Activated CD4-positive, alpha-beta T cell treated with anti-CD3 and anti-CD28 coated beads for 24 hours (primary cell): ENCODE measurements at places on chromosomes 6 and 20.

DNA sequence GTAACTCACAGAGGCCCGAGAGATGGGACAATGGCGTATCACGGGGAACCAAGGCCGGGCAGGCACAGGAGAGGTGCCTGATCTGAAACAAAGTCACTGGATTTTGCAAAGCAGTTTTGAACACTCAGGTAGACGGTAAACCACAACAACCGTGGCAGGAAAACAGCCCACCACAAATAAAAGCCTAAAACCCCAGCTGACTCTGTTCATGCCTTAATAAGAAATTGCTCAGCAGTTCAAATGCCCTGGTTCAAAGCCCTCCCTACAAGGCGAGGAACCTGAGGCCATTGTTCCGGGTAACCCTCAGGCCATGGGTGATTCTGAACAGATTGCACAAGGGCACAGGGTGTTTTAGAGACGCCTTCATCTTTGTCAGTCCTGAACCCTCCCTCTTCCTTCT, 114.2 kb downstream of the MAP3K7 start:
- no peak for DNase-seq

- DNase-seq, result no peak
Observed at GRCh38 chr6:6592826-6593475, 4.4 kb downstream of the LY86 start.

GRCh38 chr6:9540534-9541126, 874.2 kb downstream of the TFAP2A start:
- no peak for DNase-seq

DNA sequence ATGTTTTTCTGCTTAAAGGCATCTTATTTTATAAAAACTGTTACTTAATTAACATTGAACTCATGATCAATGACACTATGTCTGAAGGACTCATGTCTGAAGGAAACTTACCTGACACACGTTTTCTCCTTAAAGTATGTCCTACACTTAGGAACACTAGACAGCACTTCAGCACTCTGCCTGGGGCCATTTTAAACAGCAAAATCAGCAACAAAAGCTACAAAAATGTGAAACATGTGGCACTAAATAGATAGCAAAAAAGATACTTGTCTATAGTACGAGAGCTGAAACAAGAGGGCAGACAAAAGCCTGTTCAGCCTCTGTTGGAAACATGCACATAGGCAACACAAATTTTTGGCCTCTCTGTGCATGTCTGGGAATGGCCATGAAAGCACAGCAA, 93.5 kb upstream of the TMEM30A start:
- DNase-seq, result no peak

DNA sequence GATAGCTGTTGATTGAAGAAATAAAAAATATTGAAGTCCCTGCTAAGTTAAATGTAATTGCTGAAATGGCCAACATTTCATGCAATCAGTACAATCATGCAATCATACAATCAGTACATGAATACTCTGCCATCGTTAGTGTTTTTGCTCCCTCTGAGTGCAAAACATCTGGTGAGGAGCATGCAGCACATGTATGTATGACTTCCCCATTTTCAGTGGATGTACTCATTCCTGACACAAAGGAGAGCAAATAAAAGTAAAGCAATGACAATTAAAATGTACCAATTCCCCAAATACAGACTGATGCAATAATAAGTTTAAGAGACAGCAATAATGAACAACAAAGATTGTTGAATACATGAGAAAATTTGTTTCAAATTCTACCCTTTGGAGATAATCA, 140.7 kb downstream of the PLCB1 start:
- no peak for DNase-seq

DNA sequence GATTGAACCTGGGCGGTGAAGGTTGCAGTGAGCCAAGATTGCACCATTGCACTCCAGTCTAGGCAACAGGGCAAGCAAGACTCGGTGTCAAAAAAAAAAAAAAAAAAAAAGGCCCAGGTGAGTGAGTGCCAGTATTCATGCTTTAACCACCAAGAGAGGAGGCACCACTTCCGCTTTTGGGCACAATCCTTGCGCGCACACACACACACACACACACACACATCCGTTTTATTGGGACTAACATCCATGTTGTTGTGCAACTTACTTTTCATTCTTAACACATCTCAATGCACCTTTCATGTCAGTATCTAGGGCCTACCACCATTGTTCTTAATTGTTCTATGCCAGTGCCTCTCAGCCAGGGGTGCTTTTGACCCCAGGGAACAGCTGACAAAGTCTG, 263.0 kb downstream of the CDC5L start:
- DNase-seq, result no peak

DNA sequence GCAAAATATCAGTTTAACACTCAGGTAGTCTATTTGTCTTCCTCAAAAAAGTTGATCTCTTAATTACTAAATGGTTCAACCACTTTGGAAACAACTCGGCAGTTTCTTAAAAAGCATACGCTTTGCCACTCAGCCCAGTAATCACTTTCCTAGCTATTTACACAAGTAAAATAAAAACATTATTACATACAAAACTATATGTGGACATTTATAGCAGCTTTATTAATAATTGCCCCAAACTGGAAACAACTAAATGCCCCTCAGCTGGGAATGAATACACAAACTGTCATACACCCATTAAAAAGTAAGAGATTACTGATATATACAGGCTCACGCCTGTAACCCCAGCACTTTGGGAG, 7.4 kb downstream of the EEF1A1 start:
- DNase-seq, result no peak

DNA sequence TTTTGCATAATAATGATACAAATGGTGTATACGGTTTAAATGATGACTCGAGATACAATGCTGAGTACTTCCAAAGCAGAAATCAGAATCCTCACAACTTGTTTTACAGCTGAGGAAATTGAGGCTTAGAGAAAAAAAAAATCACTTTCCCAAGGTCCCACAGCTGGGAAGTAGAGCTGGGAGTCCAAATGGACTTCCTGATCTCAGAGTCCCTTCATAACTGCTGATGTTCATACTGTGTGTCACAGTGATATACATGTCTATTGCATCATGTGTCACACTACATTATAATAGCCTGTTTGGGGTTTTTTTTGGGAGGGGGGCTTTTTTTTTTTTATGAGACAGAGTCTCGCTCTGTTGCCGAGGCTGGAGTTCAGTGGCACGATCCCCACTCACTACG, 8.5 kb downstream of the HM13 start:
- no peak for DNase-seq

DNA sequence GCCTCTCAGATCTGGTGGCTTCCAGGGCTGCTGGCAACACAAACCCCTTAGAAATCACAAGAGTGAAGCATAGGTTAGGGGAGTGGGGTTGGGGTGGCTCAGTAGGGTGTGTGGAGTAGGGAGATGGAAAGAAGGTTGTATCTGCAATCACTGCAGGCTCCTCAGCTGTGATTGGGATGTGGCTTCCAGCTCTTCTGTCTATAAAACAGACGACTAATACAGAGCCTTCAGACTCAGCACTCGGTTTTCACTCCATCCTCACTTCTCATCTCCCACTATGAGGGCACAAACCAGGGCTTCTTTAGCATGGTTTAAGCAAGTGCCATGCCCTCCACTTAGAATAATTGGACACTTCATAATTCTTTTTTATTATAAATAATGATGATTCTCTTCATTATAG, 46.4 kb upstream of the CAP2 start:
- DNase-seq, result no peak

DNA sequence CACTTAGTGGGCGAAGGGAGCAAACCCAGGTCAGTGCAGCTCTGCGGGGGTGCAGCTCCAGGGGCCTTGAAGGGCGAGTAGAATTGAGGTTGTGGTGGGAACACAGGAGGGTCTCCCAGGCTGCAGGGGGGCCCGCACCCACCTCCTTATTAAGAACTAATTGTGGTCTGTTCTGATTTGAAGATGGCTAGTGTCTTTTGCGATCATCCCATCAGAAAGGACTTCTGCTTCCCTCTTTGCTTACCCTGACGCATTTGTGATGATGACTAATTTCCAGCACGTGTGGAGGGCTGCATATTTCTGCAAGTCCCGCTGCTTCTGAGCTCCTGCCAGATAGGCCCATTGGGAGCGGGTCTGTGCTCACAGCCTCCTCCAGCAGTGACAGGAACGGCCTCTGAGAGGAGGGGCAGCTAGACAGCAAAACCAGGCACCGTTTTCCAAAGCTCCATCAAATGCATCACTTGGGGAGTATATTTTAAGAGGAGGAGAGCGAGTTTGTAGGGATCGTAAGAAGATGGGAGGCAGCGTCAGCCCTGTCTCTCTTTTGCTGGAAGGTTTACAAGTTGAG, 268.9 kb downstream of the CDH4 start:
- DNase-seq, result no peak

DNA sequence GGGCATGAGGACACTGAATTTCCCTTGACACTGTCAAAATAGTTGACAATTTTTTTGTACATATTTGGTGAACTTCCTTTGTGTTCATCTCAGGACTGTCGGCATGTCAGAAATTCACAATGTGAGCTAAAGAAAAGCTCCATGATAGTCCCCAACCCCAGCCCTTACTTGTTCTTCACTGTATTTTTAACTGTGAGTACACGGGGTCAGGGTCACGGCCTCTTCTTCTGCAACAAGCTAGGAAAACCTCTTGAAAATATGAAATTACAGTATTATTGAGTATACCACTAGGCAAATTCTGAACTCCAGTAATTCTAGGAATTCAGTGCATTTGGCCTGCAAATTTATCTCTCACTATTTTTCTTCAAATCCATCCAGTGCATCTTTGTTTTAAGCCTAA, 199.4 kb downstream of the SLC24A3 start:
- no peak for DNase-seq

DNA sequence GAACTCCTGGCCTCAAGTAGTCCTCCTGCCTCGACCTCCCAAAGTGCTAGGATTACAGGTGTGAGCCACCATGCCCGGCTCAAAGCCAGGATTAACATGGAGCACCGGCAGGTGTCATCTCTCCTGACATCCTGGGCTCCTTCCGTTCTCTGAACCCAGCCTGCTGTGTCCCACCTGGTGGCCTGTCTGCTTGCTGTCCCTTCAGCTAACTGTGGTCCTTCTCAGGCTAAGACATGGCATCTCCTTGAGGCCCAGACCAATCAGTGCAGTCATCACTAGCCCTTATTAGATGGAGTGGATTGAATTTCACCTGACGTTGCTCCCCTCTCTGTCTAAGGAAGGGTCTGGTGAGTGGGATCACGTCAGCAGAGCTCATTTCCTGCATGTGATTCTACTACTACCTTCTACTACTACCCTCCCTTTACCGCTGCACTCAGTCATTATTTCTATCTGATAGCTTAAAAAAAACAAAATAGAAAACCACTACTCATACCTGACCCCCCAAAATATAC, 28.0 kb upstream of the SYNJ2 start:
- DNase-seq, result no peak

- no peak for DNase-seq
Observed at GRCh38 chr6:150751296-150751695, 114.2 kb upstream of the MTHFD1L start.

DNA sequence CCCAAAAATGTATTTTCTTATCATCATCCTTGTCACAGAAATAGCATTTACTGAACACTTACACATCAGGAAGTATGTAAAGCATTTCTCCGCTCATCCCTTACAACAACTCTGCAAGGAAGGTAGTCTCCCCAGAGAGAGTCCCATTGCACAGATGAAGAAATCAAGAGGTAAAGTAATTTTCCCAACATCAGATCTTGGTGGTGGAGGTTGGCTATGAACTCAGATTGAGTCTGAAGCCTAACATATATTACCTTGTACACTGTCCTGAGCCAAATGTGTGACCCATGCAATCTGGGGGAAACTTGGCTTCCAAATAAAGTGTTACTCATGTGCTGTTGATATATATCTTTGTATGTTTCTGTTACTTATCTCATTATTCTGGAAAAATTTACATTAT, 31.4 kb downstream of the MAN1A1 start:
- no peak for DNase-seq

GRCh38 chr6:3405679-3406078, 51.2 kb downstream of the SLC22A23 start:
- DNase-seq, result no peak

- no peak for DNase-seq
Observed at GRCh38 chr6:137498481-137499190, 4.4 kb upstream of the OLIG3 start.

- no peak for DNase-seq
Observed at GRCh38 chr20:12786276-12786675, 222.5 kb upstream of the SPTLC3 start.

GRCh38 chr6:37699138-37699766, 1.6 kb upstream of the MDGA1 start:
- no peak for DNase-seq

- DNase-seq, result no peak
Observed at GRCh38 chr6:46526607-46527006, 35.4 kb upstream of the RCAN2 start.

DNA sequence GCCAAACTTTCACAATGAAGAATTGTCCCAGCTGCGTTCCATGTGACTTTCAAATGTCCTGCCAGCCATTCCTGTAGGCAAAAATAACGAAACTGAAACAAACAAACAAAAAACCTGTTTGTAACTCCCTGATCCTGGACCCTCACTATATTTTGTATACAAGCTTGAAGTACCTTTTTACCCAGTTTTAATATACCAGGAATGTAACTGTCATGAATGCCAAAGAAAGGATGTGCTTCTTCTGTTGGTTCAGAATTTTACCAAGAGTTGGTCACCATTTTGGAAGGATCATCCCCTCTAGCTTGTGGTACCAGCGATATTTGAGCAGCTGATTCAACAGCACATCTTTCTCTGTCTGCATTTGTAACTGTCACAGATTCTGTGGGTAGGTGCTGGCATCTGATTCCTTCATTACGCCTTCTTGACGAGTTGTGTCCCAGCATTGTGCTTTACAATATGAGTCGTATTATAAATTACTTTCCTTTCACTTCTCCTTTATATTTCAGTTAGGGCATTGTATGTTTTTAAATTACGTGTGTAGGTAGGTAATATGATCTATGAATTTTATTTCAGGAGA, 93.9 kb downstream of the DLGAP4 start:
- DNase-seq, result no peak

GRCh38 chr6:46016063-46016608, 476 bp upstream of the CLIC5 start:
- DNase-seq, result no peak

DNA sequence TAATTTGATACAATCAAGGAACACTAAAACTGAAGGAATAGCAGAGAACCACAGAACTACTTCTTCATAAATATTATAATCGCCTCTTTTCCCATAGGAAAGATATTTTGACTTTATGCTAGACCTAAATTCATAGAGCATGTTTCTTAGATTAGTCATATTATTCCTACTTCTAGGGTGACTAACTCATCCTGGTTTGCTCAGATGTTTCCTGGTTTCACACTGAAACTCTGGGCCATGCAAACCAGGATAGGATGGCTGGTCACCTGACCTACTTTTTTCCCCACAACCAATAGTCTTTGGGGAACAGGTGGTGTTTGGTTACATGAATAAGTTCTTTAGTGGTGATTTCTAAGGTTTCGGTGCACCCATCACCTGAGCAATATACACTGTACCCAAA, 42.8 kb downstream of the MMS22L start:
- no peak for DNase-seq

- DNase-seq, result no peak
Observed at GRCh38 chr6:4125933-4126864, 9.2 kb downstream of the ECI2 start.

GRCh38 chr6:33164176-33164575, 28.1 kb downstream of the COL11A2 start:
- no peak for DNase-seq

- DNase-seq, result no peak
Observed at GRCh38 chr20:52383995-52384621, 192.5 kb upstream of the ZFP64 start.
